ENCODE measurements at places on chromosomes 4 and X. TPM values are rescaled to one million over a fixed set of nuclear protein-coding genes. Genes with fewer than 3 reads are reported as not detected.

MFAP3L gene
- polyA plus RNA-seq = 10.2 TPM

FAT4 gene
- 2.7 TPM for polyA plus RNA-seq

DNA sequence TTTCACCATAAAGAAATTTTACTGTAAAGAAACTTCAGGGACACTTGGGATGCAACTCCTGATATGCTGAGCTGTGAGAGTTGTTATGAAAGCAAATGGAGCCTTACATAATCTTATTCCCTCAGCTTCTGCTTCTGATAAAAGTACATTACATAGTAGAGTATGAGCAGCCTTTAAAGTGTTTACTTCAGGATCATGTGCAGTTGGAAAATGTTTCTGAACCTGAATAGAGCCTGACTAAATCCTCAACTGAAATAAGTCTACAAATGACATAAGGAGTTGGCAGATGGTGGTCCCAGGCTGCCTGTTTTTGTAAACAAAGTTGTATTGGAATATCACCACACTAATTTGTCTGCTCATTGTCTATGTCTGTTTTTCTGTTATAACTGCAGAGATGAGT lies 19.3 kb downstream of the RASSF6 start:
- no peak for DNase-seq

GRCh38 chr4:71602289-71602900 lies 181.5 kb downstream of the GC start:
- DNase-seq = no peak

ANOS1 gene
- polyA plus RNA-seq = 4.9 TPM

NXF3 gene
- 0.29 TPM for polyA plus RNA-seq

DNA sequence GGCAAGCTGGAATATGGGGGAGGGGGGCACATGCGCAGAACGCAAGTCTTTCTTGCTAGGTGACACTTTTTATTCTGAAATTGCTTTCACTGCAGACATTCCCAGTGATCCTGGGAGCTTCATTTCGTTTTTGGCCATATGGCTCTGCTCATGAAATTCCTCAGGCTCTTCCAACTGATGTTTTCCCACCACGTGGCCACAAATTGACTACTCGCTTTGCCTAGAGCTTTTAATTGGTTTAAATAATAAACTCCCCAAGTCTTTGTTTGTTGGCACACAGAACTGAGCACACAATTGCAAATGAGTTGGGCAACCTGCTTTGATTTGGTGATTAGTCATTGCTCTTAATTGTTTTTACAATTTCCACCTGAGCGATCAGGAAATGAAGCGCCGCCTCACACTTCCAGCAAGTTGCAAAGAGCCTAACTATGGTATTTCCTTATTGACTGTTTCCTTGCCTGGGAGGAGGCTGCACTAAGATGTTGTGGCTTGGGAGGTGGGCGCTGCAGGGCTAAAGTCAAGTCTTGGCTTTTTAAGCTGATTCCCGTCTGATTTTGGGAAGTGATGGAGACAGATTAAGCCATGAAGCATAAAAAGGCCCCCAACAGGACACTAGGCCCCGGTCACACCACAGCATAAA lies 282.5 kb downstream of the ZIC3 start:
- DNase-seq = no peak

DNA sequence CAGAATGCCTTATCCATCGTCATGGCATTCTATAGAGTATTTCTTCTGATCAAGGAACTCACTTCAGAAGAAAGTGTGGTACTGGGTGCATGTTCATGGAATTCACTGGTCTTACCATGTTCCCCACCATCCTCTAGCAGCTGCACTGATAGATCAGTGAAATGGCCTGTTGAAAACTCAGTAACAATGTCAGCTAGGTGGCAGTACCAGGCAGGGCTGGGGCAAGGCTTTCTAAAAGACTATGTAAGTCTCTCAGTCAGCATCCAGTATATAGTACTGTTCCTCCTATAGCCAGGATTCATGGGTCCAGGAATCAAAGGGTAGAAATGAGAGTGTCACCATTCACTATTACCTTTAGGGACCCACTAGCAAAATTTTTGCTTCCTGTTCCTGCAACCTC lies 15.8 kb upstream of the LDB2 start:
- DNase-seq = no peak

DNA sequence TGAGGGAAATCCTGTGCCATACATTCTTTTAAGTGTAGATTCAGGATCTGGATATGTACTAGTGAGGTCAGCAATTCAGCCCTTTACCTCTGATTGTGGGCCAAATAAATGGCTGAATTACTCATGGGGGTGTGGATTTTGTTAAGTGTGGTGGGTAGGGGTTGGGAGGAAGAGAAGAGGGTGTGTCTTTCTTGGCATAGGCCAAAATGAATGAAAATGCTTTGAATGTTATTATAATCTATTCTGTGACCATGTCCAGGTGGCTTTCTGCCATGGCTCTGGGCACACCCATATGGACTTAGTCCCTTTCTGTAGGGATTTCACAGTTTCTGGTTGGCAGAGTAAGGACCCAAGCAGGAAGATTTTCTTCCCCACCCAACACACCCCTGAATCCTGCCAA lies 244.3 kb downstream of the CBR4 start:
- DNase-seq = no peak

GRCh38 chrX:153947009-153947769 lies 2.7 kb upstream of the RENBP start:
- DNase-seq = no peak

DNA sequence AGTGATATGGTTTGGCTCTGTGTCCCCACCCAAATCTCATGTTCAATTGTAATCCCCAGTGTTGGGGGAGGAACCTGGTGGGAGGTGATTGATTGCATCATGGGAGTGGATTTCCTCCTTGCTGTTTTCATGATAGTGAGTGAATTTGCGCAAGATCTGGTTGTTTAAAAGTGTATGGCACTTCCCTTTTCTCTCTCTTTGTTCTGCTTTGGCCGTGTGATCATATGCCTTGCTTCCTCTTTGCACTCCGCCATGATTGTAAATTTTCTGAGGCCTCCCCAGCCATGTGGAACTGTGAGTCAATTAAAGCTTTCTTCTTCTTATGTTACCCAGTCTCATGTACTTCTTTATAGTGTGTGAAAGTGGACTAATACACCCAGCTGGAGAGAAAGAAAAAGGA lies 113.0 kb upstream of the AADAT start:
- no peak for DNase-seq

LUZP4 gene
- not detected for polyA plus RNA-seq

GRCh38 chr4:134624365-134624764 lies 422.8 kb upstream of the PABPC4L start:
- DNase-seq = no peak

DNA sequence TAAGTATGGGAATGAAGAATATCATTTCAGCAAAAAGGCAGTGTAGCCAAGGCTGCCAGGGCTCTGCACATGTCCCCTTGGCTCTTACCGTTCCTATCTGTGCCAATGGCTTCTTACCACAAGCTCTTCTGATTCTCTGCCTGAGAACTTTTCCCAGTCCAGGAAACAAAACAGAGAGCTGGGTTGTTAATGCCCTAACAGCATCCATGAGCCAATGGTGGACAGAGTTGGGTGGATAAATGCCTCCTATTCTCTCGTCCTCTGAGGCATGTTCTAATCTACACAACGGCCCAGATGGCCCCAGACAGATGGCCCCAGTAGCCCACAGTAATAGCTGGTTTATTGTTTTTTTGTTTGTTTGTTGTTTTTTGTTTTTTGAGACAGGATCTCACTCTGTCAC lies 28.0 kb downstream of the SCD5 start:
- DNase-seq = no peak

DNA sequence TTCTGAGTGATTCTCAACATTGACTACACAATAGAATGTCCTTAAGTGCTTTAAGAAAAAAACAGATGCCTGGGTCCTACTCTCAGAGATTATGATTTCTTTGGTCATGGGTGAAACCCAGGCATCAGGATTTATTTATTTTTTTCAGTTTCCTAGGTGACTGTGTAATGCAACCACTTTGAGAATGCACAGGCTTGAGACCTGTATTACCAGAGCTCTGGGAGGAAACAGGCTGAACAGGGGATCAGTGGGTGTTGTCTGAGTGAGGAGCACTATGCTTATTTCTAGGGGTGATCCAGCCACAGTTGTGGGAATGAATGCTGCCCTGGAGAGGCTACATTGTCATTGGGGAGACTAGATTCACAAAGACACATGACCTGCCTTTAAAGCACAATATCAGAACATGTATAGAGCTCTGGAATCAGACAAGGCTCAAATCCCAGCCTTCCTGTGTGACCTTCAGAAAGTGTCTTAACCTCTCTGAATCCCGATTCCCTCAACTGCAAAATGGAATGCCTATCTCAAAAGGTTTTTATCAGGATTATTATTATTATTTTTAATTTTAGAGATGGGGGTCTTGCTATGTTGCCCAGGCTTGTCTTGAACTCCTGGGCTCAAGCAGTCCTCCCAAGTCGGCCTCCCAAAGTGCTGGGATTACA lies 61.6 kb upstream of the PRPS1 start:
- no peak for DNase-seq

- DNase-seq = no peak
Observed at GRCh38 chr4:183321079-183321478, 1.0 kb upstream of the CLDN22 start.

DNA sequence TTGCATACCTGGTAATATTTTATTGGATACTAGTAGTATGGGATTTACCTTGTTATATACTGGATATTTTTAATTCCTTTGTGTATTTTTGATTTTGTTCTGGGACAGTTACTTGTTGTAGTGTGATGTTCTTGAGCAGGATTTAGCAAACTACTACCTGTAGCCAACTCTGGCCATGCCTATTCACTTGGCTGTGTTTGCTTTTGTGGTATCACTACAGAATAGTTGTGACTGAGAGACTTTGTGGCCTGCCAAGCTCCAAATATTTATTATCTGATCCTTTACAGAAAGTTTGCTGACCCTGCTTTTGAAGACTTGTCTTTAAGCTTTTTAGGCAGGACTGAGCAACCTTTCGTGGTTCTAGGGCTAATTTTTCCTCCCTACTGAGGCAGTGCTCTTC lies 17.8 kb downstream of the ZCCHC4 start:
- DNase-seq = no peak

GRCh38 chr4:174873931-174874330 lies 44.2 kb upstream of the ADAM29 start:
- no peak for DNase-seq

DNA sequence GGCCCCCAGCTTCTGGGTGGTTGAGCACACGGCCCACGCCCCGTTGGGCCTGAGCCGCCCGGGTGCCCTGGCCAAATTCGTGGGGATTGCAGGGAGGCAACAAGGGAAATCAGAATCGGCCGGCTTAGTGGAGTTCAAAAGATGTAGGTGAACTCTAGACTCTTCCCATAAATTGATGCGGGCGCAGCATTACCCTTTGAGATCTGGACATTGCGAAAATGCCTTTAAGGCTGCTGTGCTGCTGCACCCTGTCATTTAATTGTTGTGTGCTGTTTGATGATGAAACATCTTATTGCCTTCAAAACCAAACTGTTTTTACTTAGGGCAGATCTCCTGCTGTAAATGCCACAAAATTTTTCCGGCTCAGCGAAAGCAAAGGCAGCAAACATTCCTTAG lies 409 bp upstream of the MPP1 start:
- no peak for DNase-seq

GRCh38 chr4:37463033-37463856 lies 218.7 kb downstream of the NWD2 start:
- DNase-seq = no peak

GRCh38 chr4:41363384-41363981 lies 106.8 kb downstream of the UCHL1 start:
- DNase-seq = no peak

GRCh38 chrX:3029129-3029528 lies 12.1 kb upstream of the ARSF start:
- no peak for DNase-seq

GRCh38 chrX:46912603-46913491 lies 626 bp downstream of the JADE3 start:
- no peak for DNase-seq

GRCh38 chr4:89660444-89661172 lies 176.4 kb downstream of the SNCA start:
- DNase-seq = no peak

POF1B gene
- polyA plus RNA-seq = 10.4 TPM

DNA sequence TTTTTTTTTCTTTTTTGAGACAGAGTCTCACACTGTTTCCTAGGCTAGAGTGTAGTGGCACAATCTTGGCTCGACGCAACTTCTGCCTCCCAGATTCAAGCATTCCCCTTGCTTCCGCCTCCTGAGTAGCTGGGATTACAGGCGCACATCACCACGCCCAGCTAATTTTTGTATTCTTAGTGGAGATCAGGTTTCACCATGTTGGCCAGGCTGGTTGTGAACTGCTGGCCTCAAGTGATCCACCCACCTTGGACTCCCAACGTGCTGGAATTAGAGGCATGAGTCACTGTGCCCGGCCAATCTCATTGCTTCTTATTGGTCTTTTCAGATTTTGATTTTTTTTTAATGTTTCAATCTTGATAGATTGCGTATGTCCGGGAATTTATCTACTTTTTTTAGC lies 124.4 kb downstream of the NBDY start:
- no peak for DNase-seq

DNA sequence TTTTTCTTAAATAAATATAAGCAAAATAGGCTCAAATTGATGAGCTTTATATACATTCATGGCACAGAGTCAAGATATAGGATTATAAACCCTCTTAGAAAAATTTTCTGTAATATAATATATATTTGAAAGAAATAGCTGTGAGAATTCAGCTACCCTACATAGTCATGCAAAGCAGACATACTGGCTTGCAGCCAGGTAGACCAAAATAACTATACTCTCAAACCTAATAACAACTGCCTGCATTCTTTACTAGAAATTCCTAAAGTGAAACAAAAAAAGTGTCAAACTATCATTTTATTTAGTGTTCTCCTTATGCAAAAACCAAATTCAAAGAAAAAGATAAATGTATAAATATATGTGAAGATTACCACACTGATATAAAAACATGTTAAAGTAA lies 1390.2 kb downstream of the C4orf33 start:
- DNase-seq = no peak

DNA sequence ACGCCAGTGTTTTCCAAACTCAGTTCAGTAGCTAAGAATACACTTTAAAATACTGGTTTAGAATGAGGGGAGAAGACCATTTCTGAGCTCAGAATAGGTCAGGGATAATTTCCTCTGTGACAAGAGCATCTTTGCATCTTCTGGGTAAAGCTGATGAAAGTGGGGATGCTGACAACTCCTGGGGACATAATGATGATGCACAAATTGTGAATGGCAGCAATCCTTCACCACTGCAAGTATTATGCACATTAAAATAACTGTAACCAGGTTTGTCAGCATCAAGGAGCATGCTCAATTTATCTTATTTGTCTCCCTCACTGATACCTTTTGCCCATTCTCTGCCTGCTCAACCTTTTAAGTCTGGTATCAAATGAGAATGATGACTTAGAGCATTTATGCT lies 248.2 kb downstream of the EPHA5 start:
- DNase-seq = no peak

ADH1C gene
- not detected for polyA plus RNA-seq
